ENCODE measurements at places on chromosomes 6 and 20.
A peak's percentile ranks its signal among the peaks of the same experiment; 100 is the strongest.

DNA sequence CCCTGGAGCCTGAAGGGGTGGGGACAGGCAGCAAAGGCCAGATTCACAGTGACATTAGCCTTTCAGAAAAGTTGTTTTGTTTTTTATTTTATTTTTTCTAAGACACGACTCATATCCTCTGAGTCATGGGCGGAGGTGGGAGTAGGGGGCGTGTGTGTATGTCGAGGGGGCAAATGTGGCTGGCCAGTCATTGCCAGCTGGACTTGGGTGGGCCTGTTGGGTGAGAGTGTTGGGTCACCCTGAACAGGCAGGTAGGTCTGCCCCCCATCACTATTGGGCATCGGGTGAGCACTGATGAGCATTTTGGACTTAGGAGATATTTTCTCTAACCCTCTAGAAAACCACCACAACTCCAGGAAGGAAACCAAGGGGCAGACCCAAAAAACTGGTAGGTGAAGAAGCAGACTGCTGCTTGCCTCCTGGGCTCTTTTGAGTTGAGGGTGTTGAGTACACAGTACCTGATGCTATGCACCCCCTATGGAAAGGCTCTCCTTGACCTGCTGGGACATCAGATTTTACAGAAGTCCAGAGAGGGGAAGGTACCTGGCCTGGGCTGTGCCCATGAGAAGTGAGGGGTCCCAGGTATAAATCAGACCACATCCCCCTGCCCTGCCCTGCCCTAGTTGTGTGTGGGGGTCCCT, 5.6 kb downstream of the SMIM29 start:
- DNase-seq, result no peak

GRCh38 chr6:151179321-151179720, 60.4 kb upstream of the AKAP12 start:
- DNase-seq, result peak; percentile 76

DNA sequence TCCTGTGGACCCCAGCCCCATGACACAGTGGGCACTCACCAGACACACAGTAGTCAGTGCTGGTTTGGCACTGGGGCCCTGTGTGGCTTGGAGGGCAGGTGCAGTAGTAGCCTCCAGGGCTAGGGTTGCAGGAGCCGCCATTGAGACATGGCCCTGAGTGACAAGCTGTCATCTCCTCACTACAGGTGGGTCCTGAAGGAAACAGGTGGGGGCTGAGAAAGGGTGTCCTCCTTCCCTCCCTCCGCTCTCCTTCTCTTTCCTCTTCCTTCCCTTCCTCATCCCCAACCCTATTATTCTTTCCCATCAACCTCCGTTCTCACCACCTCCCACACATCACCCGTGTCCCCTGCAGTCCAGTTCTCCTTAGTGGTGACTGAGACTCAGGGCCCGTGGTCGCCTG, 10.2 kb downstream of the NOTCH4 start:
- DNase-seq, result no peak

DNA sequence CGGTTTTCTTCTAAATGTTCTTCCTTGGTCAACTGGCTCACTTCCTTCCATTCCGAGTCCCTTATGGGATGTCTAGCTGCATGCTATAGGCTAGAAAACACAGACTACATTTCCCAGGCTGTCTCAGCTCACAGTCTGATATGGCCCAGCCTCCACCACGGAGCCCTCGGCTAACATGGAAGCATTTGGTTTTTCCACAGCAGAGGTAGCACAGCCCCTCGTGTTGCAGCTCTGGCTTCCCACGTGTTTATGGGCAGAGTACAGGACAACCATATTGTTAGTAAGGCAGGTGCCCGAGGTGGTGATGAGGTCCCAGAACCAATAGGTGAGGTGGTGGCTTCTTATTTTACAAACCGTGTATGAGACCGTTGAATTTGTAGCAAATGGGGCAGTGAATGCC, 8.7 kb downstream of the GPLD1 start:
- DNase-seq, result no peak

- no peak for DNase-seq
Measured at GRCh38 chr6:85453490-85453889, 3.6 kb downstream of the NT5E start.

DNA sequence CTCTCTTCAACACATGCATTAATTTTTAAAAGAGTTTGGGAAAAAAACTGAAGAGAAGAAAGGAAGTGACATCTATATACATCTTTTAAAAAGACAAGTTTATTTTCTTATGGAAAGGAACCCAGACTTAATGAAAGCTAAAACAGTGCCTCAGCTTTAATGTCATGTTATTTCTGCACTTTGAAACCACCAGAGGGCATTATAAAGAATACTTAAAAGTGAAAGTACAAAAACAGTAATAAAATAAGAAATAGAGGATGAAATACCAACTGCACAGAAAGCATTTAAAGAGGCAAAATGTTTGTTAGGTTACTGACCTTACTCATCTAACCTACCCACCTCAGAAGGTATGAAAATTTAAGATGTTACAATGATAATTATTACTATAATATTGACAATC, 98.8 kb downstream of the HUS1B start:
- DNase-seq, result no peak

DNA sequence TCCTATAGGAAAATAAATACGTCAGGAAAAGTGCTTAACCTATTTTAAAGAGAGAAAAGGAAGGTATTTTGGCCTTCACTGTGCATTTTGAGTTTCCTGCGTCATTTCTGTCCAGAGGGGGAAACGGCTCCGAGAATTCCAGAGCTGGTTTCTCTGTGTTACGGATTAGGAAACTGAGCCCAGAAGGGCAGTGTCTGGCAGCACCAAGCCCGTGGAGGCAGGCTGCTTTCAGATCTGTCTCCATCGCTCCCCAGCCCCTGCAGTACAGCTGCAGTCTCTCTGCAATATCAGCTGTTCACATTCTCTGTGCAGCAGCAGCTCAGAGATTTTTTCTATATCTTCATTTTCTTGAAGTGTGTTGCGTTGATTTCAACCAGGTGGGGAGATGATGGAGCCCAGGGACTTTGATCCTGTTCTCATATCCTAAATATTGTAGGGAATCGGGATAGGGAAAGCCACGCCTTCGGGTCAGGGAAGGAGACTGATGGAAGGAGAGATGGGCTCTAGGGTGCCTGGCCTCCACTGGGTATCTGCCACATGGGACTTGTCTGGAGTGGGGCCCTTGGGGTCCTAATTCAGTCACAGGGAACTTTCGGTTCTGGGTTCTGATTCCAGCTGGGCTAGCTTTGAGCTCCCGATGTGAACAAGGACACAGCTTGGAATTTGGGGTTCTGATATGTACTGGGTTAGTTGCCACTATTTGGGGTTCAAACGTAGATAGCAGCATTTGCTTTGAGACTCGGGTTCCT, 2.8 kb downstream of the ANKRD60 start:
- DNase-seq, result no peak

DNA sequence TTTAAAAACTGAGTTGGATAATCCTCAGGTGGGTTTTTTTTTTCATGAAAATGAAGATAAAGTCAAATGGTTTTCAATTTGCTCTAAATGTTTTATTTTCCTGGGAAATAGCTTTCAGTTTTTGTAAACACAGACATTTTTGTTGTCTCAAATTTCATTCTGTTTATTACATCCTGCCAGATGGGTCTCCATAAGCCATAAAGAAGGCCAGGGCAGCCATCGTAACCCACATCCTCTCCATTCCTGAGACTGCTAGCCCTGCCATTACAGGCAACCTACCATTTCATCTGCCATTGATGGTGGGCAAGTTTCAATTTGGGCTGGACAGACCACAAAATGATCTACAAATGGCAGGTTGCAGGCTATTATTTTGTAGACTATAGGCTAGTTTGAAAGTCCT, 60.8 kb downstream of the BTBD3 start:
- DNase-seq, result no peak

DNA sequence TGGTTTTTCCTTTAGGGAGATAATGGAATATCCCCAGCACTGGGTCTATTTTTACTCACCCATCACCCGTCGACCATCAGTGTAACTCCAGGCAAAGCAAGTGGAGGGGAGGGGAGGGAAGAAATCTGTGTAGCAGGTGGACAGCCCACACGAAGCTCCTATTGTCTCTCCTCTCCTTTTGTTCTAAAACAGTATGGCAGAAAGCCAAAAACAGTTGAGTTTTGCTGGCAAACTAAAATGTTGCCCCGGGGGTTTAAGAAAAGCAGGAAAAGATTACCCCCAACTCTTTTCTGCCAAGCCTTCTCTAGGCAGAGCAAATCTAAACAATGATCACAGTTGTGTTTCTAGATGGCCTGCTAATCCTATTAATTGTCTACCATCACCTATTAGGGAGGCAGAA, 89.7 kb downstream of the PREP start:
- DNase-seq, result no peak

- no peak for DNase-seq
Measured at GRCh38 chr6:11412616-11413015, 124.9 kb upstream of the TMEM170B start.

GRCh38 chr20:33673114-33673409, 1.2 kb downstream of the NECAB3 start:
- no peak for DNase-seq

- DNase-seq, result no peak
Measured at GRCh38 chr6:30847421-30847970, 36.8 kb upstream of the DDR1 start.

- no peak for DNase-seq
Measured at GRCh38 chr20:17613328-17614175, 43.7 kb downstream of the DSTN start.

DNA sequence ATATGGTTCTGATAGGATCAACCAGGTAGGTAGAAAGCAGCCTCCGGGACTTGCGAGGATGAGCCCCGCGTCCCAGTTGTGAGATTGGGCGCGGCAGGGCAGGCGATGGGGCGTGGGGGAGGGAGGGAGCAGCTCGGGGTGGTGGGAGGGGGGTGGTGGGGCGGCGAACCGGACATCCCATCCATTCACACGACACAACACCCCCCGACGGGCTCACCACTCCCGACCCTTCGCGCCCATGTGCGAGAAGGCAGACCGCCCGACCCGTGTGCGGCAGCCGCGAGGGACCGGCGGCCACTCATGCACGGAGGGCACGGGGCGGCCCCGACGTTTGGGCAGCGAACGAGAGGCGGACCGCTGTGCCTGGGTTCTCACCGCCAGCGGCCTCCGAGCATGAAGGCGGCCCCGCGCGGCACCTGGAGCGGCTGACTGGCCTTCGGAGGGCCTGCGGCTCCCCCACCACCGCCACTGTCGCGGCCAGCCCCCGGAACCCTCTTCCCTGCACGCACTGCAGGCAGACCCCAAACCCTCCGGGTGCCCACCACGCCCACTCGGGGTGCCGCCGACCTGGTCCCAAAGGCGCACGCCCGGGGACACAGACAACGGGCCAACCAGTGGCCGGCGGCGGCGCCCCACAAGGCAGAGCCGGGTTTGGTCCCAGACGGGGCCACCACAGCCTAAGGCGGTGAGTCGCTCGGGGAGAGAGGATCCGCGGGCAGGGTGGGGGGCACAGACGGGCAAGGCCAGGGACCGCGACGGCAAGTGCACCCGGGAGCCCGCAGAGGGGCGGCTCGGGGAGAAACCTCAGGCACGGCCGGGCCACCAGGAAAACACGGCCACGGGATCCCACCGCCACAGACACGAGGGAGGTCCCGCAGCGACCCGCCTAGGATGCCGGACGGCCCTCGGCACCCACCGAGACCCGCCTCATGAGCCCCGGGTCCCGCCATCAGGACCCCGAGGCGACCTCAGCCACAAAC, 769.2 kb upstream of the DEFB115 start:
- DNase-seq, result no peak

GRCh38 chr20:43916881-43917371, 2.3 kb downstream of the TOX2 start:
- DNase-seq, result no peak

- DNase-seq, result no peak
Measured at GRCh38 chr20:24406750-24407149, 62.7 kb upstream of the SYNDIG1 start.

DNA sequence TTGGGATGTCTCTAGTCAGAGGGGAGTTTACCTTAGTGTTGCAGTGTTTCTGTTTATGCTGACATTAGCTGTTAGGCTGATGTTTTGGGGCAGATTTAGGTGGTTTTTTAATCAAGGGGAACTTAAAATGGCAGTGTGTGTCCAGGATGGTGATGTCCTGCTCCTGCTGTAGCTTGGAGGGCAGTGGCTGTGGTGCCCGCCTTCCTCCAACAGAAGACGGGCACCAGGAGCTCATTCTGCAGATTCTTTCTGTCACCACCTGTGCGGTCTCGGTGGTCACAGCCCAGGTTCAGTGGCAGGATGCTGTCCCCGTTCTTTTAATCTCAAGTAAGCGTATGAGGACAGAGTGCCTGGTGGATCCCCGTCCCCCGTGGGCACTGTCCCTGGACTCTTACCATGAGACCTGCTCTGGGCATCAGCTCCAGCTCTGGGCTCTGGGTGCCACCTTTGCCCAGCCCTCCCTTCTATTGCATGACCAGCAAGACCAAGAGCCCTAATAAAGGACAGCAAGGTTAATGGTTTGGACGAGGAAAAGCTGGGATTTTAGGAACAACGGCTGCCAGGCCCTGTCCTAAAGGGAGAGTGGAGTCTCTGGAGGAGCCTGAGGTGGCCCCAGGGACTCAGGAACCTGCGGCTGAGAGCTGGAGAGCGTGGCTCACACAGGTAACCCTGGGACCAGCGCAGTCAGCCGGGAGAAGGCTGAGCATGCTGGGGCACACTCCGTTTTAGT, 217.3 kb downstream of the ERMARD start:
- DNase-seq, result no peak

DNA sequence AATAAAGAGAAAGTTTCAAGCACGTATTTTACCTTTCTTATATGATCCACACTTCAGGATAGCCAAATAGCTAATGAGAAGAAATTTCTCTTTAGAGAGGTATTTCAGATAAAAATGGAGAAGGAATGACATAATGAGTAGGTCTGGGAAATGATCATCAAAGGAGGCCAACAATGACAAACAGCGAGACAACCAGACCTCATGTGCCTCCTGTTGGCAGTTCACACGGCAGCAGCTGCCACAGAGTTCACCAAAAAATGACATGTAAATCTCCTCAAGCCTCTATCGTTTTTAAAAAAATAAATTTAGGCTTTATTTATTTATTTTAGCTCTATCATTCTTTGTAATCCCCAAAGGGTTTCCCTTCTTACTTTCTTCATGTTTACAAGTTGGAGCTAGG, 47.7 kb downstream of the SLC2A12 start:
- no peak for DNase-seq

DNA sequence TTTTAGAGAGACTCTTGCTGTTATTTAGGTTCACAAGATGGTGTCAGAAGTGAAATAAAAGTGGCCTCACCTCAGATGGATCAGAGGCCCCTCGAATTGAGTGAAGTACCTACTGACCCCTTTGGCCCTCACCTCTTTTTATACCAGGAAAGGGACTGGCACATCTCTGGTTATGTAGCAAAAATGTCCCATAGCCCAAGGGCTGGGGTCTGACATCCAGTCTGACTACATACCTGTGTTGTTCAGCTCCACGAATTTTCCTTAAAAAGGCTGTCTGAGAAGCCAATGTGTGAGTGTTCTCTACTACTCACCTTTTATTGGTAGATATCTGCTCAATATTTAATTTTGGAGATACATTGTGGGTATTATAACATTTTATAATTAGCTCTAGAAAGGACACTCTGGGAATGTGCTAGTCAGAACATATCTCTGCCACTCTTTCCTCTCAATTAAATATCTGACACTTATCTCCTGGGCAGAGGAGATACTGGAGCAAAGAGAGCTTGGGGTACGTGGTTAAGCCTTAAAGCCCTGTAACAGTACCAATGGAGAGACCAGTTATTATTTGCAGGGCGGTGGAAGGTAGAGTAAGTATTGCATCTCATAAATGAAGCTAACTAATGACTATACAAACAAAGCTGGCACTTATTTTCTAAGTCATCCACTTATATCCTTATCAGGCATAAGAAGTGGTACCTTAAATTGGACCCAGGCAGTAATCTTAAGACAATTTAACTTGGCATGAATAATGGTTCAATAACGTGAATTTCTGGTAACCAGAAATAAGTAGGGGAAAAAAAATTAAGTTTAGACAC, 20.0 kb upstream of the IL22RA2 start:
- no peak for DNase-seq

GRCh38 chr6:170211404-170212025, 79.4 kb downstream of the DLL1 start:
- DNase-seq, result no peak

Measured in fibroblast of upper back skin (primary cell).